ENCODE measurements at places on chromosomes 4 and X.

DNA sequence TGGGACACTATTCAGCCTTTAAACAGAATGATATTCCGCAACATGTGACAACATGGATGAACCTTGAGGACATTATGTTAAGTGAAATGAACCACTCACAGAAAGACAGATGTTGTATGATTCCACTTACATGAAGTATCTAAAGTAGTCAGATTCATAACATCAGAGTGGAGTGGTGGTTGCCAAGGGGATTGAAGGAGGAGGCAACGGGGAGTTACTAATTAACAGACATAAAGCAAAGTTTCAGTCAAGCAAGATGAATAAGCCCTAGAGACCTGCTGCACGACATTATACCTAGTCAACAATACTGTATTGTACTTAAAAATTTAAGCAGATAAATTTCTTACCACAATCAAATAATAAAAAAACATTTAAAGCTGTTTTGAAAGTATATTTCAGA, 105.0 kb upstream of the NR0B1 start:
- no peak for DNase-seq

- no peak for DNase-seq
Measured at GRCh38 chr4:166658585-166658984, 575.7 kb downstream of the SPOCK3 start.

GRCh38 chrX:10017872-10018271, 50.7 kb downstream of the CLDN34 start:
- no peak for DNase-seq

GRCh38 chr4:113537628-113538027, 223.9 kb downstream of the CAMK2D start:
- DNase-seq, result no peak

DNA sequence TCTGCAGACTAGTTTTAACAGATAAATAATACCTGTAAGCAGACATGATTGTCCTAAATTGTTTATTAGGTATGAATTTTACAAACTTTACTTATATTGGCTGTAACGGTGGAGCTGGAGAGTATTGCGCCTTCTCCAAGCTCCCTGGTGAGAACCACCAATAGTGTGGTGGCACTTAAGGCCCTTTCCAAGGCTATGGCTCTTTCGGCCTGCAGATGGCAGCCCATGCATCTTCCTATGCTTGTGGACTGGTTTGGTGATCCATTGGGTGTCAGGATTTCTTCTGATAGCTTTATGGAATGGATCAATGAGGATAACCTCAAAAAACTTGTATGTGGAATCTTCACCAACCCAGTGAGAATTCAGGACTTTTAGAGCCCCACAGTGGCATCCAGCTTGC, 7.8 kb downstream of the LARP1B start:
- DNase-seq, result no peak

DNA sequence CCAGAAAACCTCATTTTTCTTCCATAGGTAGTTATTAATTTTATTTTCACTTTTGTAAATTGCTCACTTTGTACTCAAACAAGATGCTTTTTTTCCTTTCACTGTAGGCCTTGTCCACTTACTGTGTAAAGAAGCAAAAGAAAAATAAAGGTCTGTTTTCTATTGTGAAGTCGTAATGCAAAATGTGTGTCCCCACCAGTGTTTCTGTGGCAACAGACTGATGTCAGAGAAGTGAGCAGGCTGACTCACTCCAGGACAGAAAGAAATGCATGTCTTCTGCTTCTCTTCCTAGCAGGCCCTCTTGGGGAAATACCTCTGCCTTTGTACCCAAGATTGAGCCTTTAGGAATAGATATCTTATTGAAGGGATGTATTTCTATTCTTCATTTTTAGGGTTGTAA, 30.3 kb downstream of the INPP4B start:
- no peak for DNase-seq

- peak; percentile 75 for DNase-seq
Measured at GRCh38 chrX:40922307-40922706, 162.9 kb upstream of the USP9X start.

- DNase-seq, result no peak
Measured at GRCh38 chrX:119693996-119694451, 1.1 kb upstream of the SEPTIN6 start.

DNA sequence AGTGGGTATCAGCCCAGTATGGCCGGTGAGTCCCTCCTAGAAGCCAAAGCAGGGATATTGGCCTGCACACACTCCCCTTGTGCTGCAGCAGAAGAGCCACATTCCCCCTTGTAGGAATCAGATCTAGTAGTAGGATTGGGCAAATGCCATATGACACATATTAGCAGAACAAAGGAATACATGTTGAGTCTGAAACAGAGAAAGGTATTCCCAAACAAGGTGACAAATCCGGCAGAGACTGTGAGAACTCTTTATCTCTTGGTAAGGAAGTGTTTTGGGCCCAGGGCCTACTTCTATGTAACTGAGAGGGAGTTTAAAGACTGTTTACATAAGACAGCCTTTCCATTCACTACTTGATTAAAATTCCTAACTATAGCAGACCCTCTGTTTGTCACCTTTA, 1382.0 kb downstream of the FAM133A start:
- DNase-seq, result no peak

DNA sequence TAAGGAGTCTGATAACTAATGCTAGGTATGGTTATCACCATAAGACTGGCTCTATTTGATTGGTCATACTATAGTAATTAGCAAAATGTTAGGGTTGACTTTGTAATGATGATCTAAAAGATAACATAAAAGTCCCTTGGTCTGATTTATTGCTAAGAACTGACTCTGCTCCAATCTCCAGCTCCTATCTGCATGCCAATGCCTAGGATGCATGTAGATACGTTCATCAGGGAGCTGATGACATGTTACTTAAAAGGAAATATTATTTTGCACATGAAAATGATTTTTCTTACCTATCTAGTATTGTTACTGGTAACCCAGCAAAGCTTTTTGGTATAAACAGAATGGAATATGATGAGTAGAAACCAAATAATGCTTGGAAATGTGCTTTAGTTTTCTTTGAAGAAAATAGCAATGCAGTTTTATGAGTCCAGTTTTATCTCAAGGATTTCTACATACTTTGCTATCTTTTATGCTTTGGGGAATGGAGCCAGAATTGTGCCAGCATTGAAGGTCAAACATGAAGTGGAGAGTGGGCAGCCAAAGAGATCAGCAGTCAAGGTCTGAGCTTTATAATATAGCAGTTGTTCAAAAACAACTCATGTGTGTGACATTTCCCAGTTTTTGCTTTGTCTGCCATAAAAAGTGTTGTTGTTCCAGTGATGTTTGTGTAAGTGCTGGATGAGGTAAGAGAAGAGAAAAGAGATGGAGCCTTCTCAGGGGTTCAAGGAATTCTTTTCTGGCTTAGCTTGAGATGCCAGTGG, 121.0 kb downstream of the ARHGAP24 start:
- no peak for DNase-seq

GRCh38 chr4:71261001-71261400, 77.8 kb upstream of the SLC4A4 start:
- no peak for DNase-seq

- no peak for DNase-seq
Measured at GRCh38 chr4:41466249-41466648, 71.7 kb upstream of the LIMCH1 start.

DNA sequence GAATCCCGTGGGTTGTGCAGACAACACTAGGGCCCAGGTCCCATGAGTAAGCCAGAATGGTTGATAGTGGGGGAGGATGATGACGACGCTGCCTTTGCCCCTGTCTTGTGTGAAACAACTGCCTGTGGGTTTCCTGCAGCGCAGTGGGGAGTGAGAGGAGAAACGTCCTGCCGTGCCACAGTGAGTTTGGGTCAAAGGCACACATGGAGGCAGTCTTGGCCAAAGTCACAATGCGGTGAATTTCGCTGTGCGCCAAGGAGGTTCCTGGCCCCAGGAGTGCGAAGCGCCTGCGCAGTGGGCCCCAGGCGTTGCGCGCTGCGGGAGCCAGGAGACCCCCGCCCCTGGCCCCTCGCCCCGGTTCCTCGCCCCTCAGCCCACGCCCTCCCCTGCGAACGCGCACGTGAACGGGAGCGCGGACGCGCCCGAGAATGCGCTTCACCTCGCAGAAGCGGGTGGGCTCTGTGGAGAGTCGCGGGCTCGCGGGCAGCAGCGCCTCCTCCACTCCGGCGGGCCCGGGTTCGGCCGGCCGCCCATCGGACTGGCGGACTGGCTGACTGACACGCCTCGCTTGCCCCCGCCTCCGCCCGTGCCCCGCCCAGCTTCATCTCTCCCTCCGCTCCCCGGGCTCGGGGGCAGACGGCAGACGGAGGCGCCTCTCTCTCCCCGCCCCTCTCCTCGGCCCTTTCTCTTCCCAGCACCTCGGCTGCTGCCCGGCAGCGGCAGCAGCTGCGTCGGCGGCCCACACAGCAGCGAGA, at the start of gene NUDT10:
NUDT10 (plus strand) TSS at position 635 of the 755 bp plus-strand sequence. CDS start 144 bp downstream, outside the sequence.
- DNase-seq, result peak; percentile 83

DNA sequence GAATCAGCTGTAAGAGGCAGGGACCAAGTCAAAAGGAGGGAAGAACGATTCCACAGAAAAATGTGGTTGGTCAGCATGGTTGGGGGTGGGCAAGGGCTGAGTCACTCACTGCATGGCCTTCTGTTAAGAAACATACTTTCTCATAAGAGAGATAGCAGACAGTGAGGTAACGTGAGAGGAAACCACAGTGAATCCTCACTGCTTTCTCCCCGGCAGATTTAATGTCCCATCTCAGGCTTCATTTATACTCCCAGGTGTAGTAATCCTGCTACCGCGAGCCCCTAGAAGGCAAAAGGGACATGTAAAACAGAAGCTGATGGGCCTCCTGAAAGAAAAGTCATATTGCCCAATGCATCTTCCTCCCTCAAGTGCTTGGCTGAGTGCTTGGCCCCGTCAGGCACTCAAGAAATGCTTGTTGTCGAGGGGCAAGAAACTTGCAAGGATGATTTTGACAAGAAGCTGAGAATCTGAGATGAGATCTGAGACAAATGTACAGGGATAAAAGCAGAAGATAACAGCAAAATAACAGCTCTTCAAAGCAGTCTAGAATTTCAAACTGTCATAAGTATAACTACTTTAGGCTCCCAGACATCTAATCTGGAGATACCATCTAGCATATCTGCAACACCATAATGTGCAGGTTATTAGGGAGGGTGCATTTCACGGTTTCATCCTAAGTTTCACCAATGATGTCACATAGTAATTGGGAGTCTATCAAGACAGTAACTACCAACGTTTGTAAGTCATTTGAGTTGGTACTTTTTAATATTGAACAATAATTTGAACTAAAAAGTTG, 40.2 kb downstream of the SH3KBP1 start:
- DNase-seq, result no peak

DNA sequence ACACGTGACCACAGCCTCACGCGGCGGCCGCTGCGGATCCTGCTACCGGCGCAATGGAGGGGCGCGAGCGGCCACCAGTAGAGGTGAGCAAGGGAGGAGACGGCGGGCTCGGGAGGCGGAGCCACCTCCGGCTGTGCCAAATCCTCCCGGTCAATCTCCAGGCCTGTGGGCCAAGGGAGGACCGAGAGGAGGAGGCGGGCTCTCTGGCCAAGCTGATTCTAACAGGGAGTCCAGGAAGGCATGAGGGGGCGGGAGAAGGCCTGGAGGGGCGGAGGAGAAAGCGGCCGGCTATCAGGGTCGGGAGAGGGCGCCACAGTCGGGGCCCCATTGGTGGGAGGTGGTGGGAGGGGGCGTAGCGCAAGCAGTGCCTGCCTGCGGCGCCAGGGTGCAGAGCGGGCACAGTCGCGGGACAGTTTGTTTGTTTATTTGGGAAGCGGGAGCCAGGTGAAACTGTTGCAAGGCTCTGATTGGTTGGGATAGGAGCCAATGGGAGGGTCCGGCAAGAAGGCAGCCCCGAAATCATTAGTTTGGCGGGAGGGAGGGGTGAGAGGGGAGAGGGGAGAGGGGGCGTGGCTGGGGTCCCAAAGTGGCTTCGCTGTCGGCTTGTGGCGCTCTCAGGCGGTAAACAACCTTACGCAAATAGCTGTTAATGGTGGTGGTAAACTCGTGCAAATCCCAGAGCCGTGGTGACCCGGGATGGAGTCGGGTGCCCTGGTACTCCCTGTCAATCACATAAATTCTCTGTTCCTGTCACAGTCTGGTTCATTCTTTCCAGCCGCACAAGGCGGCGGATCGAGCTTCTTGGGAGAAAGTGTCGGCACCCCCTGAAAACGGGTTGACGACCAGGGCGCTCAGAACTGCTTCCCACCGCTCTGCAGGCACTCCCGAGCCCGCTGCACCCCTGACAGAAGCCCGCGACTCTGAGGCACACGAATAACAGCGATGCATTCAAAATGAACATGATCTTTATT, at the start of gene IRS4:
IRS4 (minus strand) TSS at position 55 of the 971 bp plus-strand sequence.
- peak; percentile 63 for DNase-seq

DNA sequence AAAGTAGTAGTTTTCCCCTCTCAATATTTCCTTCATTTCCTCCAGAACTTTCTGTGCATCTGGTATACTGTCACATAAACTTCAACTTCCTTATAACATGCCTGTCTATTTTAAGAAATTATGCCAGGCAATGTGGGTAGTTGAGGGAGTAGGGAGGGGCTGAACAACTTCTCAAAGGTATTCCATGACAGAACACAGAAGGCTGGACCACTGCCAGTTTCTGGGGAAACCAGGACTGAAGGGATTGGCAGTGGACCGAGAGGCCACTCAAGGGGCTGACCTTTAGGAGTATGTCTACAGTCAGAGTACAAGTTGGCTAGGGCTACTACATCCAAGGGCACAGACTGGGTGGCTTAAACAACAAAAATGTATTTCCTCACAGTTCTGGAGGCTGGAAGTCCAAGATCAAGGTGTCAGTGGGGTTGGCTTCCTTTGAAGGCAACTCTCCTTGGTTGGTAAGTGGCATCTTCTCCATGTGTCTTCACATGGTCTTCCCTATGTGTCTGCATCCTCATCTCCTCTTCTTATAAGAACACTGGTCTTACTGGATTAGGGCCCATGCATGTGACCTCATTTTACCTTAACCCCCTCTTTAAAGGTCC, 6.9 kb downstream of the SH3RF1 start:
- no peak for DNase-seq

GRCh38 chr4:94332983-94333590, 9.5 kb downstream of the HPGDS start:
- peak; percentile 11 for DNase-seq

DNA sequence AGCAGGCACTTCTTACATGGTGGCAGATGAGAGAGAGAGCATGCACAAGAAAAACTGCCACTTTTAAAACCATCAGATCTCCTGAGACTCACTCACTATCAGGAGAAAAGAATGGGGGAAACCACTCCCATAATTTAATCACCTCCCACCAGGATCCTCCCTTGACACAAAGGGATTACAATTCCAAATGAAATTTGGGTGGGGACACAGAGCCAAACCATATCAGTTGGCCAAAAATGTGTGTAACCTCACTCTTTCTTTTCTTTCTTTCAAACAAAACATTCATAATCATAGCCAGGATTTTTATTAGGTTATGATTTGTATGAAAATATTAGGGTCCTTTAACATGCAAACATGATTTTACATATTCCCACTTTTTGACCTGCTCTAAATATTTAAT, 222.1 kb downstream of the PCDH18 start:
- DNase-seq, result no peak

GRCh38 chrX:44953734-44954502, 80.9 kb downstream of the KDM6A start:
- no peak for DNase-seq

DNA sequence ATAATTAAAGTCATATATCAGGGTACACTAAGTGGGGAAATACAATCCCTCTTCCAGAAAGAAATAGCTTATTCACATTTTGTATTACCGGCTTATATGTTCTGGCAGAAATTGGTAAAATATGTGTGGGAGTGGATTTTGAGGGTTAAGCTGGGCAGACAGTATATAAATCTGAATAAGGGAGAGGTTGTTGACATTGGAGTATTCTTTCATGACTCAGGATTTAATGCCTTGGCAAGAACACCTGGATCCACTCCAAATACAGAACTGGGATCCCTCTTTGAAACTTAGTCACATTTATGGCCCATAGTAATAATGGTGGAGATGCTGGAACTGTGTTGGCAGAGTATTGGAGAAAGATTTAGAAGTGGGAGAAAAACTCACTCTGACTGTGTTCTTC, 54.3 kb upstream of the TET2 start:
- DNase-seq, result no peak

All from NT2/D1 (cell line).